ENCODE measurements at places on chromosomes 2 and 18. TPM values are rescaled to one million over a fixed set of nuclear protein-coding genes. Genes with fewer than 3 reads are reported as not detected.

The EPB41L3 gene
- 4.0 TPM for total RNA-seq

DNA sequence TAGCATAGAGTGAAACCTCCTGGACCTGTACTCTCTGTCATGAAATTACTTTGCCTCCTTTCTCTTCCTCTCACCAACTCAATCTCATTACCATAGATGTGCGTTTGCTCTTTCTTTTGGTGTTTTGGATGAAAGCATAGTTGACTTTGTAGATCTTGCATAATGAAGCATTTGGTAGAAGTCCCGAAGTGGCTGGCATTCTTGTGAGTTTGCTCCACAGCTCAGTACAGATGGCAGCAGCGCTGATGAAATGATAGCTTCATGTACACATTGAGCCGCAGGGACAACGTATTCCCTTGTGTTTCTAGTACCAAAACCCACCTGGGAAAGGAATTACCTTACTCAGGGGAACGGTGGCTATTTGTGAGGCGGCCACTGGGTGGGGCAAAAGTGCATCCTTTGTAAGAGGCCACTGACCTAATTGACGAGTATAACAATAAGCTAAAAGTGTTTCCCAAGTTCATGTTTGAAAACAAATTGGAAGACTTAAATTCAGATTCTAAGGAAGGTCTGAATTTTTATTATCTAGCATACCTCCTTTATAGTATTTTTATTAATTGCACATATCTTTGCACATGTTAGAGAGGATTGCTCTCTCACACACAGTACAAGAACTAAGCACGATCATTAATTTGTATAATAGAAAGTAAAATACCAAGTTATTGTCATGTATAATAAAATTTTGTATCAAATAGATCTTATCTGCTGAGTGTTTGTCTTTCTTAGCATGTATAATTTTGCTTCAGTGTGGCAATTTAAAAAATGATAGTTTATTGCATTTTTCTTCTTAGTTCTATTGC, 25.4 kb upstream of the CDH7 start:
- no peak for DNase-seq

DNA sequence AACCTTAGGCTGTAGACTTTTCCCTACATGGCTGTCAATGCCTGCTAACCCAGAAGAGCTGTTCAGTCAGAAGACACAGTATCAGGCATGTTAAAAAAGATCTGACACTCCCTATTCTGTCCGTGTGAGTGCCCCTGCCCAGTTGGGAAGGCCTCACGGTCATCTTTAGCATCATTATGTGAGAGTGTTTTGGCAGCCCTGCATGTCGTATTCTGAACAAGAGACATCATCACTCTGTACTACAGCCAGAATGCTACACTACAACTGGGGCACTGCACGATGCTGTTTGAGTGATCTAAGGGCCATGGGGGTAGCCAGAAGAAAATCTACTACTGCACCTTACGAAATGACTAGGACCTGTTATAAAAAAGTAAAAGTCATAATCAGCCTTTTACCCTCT, 67.2 kb downstream of the GREB1L start:
- DNase-seq, result no peak

- no peak for DNase-seq
These were observed 469.2 kb upstream of the TNP1 start for GRCh38 chr2:217329023-217329431.

DNA sequence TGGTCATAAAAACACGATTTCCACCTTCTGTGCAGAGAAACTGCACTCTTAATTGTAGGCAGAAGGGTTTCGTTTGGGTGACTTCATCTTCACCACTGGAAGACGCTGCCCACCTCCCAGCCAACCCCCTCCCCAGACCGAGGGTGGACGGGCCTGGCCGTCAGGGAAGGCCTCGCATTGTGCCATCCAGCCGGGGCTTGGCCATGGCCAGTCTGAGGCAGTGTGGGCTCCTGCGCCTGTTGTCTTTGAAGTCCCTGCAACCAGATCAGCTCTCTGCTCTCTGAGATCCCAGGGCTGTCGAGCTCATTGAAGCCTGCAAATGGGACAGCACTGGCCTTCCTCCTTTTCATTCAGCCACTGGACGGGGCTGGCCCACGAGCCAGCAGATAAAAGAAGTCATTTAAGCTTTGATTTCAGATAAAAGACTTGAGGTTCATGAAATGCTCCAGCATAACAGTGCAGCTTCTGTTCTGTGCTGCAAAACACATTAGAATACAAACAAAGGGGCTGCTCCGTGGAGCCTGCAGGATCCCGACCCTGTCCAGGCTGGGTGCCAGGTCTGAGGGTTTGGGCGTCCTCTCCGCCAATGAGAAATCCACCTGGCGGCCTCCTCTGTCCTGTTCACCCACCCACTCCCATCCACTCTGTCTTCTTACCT, 253.5 kb downstream of the LDLRAD4 start:
- DNase-seq, result no peak

- no peak for DNase-seq
These were observed 15.1 kb downstream of the ADNP2 start for GRCh38 chr18:80124131-80124530.

- DNase-seq, result no peak
These were observed 190.7 kb downstream of the ZBTB7C start for GRCh38 chr18:48218285-48219022.

DNA sequence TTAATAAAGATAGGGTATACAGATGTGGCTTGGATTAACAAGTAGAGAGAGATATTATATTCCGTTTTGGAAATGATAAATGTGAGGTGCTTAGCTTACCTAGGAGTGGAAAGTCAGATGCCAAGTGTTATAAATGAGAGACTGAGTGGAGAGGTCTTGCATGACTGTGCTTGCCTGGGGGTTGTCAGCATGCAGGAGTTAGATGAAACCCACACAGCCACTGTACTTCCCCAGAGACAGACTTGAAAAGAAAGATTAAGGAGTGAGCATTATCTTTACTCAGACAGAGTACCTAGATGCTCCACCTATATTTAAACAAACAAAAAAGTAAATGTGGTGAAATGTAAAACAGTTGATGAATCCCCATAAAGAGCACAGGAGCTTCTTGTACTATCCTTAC, 482.7 kb downstream of the RIT2 start:
- no peak for DNase-seq

The PUS10 gene
- 9.8 TPM for total RNA-seq

The GATA6 gene
- total RNA-seq, result 11.7 TPM

The HRH4 gene
- total RNA-seq, result 0.15 TPM

Data from left lobe of liver (tissue), 2 donors.